ENCODE measurements at places on chromosomes 16 and 17.

GRCh38 chr16:22424161-22424937, 49.9 kb upstream of the CDR2 start:
- no peak for DNase-seq

DNA sequence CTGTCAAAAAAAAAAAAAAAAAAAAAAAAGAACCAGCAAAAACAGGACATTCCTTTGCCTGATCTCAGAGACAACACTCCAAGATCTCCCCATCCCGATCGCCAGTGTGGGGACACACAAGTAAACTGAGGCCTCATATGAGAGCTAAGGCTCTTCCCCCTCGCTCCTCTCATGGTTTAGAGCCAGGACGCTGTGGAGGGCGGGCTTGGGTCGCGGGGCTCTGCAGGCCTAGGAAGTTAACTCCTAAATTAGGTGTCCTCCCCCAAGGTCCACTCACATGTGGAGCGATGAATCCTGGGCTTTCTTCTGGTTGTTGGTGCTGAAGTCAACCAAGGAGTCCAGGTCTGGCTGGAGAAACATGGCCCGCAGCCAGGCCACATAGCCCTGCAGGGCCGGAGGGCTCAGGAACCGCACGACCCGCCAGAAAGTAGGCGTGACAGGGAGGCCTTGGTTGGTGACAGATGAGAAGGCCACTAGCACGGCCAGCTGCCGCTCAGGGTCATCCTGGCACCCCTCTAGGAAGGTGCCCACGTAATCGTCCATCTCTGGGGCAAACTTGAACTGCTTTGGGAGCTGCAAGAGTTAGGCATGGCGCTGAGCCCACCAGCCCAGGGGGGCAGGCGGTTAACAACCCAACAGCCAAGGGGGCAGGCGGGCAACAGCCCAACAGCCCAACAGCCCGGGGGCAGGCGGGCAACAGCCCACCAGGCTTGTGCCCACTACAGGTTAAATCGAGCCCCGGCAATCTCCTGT, 5.2 kb downstream of the MYBBP1A start:
- DNase-seq, result no peak

GRCh38 chr16:85935391-85935973, 36.5 kb downstream of the IRF8 start:
- no peak for DNase-seq

DNA sequence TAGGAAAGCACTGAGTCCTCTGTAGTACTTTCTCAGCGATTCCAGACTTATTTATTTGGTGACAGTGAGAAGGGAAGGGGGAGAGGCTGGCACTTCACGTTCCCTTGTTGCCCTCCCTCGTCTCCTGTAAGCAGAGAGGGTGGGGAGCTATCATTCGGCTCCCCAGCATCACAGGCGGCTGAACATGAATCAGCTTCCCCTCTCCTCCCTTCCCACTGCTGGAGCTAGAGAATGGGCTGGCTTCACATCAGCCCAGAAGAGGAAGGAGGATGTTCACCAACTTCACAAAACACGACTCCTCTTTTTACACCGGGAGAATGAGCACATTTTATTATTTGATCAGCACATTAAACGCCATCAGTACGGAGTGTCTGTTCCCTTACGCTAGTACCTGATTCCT, 6.7 kb upstream of the CMIP start:
- no peak for DNase-seq

GRCh38 chr17:34163646-34164045, 91.4 kb upstream of the CCL2 start:
- DNase-seq, result no peak

DNA sequence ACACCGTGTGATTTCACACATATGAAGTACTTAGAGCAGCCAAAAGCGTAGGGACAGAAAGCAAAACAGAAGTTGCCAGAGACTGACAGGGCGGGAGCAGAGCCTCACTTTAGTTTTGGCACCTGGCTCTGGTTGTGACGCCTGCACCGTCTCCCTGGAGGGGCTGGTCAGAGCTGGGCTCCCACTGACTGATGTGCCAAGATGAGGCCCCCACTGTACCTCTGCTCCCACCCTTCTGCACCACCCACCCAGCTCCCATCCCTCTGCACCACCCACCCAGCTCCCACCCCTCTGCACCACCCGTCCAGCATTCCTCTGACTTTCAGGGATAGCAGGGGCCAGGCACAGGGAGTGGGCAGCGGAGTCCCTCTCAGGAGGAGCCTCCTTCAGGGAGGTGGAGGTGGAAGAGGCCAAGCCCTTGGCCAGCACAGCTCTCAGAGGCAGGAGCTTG, 3.2 kb upstream of the PRSS21 start:
- DNase-seq, result no peak

DNA sequence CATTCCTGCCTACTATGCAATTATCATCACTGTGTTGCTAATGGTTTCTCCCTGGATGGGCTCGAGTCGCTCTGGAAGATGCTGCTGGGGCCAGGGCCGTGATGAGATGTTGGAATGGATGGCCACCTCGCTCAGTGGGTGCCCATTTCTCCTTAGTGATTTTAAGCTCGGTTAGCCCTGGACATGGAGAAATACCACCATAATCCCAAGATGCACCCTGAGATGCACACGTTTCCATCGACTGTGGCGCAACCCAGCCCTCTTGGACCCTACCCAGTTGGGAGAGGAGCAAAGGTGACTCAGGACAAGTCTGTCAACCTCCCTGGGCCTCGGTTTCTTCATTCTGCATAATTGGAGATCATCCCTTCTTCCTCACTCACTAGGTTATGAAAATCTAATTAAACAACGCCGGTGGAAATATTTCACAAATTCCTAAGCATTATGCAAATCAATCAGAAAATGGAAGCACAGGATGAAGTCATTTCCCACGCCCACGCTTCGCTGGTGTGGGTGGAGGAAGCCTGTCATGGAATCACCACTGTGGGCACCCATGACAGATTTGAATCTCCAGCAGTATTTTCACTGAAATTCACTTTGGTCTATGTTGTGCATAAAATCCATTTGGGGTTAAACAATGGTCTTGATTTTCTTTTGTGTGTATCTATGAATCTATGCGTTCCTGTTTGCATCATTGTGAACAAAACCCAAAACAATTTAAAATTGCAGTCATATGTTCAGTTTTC, 195.2 kb downstream of the AXIN2 start:
- DNase-seq, result peak; percentile 54

- peak; percentile 65 for DNase-seq
Observed at GRCh38 chr17:39653662-39654331, 11.4 kb upstream of the TCAP start.

DNA sequence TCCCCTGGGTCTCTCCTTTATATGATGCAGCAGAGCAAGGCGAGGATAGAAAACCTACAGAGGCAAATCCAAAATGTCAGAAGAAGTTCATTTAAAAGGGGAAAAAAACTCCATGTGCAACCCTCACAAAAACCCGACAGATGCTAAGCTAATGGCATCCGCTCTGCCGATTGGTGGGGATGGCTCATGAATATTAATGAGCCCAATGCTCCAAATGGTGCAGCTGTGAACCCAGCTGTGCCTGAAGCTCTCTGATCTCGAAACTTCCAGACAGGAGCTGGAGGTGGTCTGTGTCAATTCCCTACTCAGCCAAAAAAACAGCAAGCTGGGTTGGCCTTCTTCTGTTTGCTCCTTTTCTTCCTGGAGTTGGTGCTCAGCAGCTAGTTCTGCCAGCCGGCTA, 15.5 kb downstream of the SNX11 start:
- DNase-seq, result no peak

DNA sequence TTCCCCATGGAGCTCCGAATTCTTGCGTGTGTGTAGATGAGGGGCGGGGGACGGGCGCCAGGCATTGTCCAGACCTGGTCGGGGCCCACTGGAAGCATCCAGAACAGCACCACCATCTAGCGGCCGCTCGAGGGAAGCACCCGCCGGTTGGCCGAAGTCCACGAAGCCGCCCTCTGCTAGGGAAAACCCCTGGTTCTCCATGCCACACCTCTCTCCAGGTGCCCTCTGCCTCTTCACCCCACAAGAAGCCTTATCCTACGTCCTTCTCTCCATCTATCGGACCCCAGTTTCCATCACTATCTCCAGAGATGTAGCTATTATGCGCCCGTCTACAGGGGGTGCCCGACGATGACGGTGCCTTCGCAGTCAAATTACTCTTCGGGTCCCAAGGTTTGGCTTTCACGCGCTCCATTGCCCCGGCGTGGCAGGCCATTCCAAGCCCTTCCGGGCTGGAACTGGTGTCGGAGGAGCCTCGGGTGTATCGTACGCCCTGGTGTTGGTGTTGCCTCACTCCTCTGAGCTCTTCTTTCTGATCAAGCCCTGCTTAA, 617 bp upstream of the SENP3 start:
- DNase-seq, result peak; percentile 80

- DNase-seq, result no peak
Observed at GRCh38 chr17:6084311-6085161, 14.4 kb downstream of the WSCD1 start.

- DNase-seq, result no peak
Observed at GRCh38 chr16:72132726-72133125, 39.1 kb downstream of the DHX38 start.

GRCh38 chr17:7173687-7174602, 5.2 kb downstream of the ASGR1 start:
- peak; percentile 12 for DNase-seq

- peak; percentile 53 for DNase-seq
Observed at GRCh38 chr17:74738051-74738996, 1.3 kb downstream of the RAB37 start.

DNA sequence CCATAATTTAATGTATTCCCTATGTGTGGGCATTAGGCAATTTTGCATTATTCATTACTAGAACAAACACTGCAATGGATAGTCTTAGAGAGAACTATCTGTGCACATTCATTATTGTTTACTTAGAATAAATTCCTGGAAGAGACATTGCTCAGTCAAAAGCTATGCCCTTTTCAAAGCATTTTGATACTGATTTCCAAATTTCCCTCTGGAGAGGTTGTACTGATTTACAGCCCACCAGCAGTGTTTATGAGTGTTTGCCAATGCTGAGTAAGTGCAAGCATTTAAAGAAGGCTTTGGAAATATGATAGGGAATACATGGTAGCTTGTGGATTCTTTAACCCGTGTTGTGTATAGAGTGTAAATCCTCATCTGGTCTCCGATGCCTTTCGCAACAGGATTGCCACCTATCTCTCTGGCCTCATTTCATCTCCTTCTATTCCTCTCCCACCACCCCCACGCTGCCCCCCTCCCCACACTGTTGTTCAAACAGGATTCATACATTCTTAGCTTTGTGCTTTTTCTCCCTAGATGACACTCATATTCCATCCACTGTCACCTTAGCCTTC, 33.4 kb upstream of the MMD start:
- DNase-seq, result no peak

DNA sequence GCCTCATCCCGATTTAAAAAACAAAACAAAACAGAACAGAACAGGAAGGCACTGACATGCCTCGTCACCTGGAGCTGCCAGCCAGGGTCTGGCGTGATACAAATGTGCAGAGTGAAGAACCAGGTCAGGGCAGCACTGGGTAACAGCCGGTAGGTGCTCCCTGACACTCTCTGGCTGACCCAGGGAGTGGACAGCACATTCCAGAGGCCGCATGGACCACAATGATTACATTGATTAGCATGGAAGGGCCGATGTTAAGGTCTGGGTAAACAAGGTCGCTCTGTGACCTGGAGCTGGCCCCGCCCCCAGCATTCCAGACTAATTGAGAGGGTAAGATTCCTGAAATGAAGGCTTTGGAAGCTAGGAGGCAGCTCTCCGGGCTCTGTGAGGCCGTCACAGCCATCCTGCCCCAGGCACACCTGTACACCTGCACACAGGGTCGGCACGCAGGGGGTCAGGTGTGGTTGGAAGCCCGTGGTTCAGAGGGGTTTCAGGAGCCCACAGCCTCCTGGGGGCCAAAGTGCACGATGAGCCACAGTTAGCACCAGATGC, 21.4 kb downstream of the PIEZO1 start:
- no peak for DNase-seq

- DNase-seq, result no peak
Observed at GRCh38 chr16:83792391-83792790, 15.4 kb upstream of the HSBP1 start.

- DNase-seq, result peak; percentile 84
Observed at GRCh38 chr17:66191593-66192377, at the start of gene CEP112. Gene CEP112, minus strand, starts transcription at chr17:66192133.

DNA sequence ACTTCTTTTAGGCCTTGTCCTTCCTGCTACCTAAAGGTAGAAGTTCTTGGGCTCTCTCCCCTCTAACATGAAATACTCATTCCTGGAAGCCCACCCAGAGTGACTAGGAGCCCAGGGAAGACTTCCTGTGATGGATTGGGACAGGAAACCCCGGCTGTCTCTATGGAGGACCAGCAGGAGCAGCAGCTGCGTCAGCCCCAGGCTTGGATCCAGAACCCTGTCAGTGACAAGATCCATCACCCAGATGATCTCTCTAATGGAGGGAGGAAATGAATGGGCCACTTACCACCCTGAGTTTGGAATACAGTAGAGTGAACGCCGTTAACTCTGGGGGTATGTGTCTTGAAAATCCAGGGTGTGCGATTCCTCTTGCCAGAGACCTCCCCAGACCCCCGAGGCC, 195.7 kb upstream of the WSCD1 start:
- no peak for DNase-seq

DNA sequence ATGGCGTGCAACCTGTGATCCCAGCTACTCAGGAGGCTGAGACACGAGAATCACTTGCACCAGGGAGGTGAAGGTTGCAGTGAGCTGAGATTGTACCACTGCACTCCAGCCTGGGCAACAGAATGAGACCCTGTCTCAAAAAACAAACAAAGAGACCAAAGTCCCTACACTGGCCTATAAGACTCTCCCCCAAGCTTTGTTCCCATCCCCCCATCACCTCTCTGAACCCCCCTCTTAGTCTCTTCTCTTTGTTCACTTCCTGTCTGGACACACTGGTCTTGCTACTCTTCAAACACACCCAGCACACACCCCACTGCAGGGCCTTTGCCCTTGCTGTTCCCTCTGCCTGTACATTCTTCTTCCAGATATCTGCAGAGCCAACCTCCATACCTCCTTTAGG, 7.8 kb upstream of the SCNN1B start:
- no peak for DNase-seq

DNA sequence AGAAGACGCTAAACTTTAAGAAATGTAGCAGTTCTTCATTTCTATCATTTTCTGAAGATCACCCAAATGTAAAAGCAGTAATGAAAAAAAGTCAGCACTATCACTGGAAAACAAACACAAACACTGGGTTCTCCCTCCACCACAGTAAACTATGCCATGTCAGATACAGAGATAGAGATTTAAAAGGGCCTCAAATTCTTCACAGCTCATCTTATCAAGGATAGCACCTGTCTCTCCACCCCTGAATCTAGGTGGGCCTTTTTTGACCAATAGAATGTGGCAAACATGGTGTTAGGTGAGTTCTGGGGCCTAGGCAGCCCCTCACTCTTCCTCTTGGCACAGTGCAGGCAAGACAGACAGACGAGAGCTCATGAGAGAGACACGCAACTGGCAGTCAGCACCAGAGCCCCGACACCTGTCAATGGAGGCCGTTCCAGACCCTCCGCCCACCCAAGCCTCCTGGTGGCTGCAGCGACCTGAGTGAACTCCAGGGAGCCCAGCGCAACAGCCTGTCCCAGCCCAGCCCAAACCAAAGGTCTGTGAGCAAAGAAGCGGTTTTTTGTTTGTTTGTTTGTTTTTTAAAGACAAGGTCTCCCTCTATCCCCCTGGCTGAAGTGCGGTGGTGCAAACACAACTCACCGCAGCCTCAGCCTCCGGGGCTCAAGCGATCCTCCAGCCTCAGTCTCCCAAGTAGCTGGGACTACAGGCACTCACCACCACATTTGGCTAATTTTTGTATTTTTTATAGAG, 79.8 kb downstream of the TBC1D16 start:
- DNase-seq, result no peak

Data from activated T-helper 9 cell treated with anti-CD3 and anti-CD28 coated beads, Interleukin-2, amount 50 U/mL, for 16 hours (primary cell).